CD4-positive, CD25-positive, alpha-beta regulatory T cell (primary cell): ENCODE measurements at places on chromosomes 16 and 17. TPM values are rescaled to one million over a fixed set of nuclear protein-coding genes. Genes with fewer than 3 reads are reported as not detected.

- no peaks in the 10 kb centered on the region for H3K4me1 ChIP-seq
- no peaks in the 10 kb centered on the region for H3K36me3 ChIP-seq
- no peak overlapping the region for H3K4me3 ChIP-seq
- no peaks in the 10 kb centered on the region for H3K27me3 ChIP-seq
- no peak overlapping the region for H3K27ac ChIP-seq
- no peak for DNase-seq
Observed at GRCh38 chr17:44585315-44585714, 28.0 kb downstream of the FZD2 start.

- H3K27ac ChIP-seq: no peak overlapping the region
- H3K4me1 ChIP-seq: no peaks in the 10 kb centered on the region
- no peak overlapping the region for H3K4me3 ChIP-seq
- H3K27me3 ChIP-seq: no peaks in the 10 kb centered on the region
Observed at GRCh38 chr16:84485255-84486010, 19.0 kb downstream of the MEAK7 start.

The DLG4 gene
- 0.34 TPM for polyA plus RNA-seq

GRCh38 chr16:11090232-11090631 is 145.9 kb downstream of the CLEC16A start:
- no peaks in the 10 kb centered on the region for H3K27me3 ChIP-seq
- H3K27ac ChIP-seq: no peak overlapping the region

The PRKCB gene
- polyA plus RNA-seq: 54.7 TPM

GRCh38 chr17:601244-601925 is 113.3 kb downstream of the VPS53 start:
- no peaks in the 10 kb centered on the region for H3K27me3 ChIP-seq
- H3K36me3 ChIP-seq: peaks cover 32% of the 10 kb centered on the region
- no peak overlapping the region for H3K4me3 ChIP-seq
- H3K27ac ChIP-seq: no peak overlapping the region
- DNase-seq: no peak

The ZFP3 gene
- 0.32 TPM for polyA plus RNA-seq

The PRAC1 gene
- polyA plus RNA-seq: not detected

DNA sequence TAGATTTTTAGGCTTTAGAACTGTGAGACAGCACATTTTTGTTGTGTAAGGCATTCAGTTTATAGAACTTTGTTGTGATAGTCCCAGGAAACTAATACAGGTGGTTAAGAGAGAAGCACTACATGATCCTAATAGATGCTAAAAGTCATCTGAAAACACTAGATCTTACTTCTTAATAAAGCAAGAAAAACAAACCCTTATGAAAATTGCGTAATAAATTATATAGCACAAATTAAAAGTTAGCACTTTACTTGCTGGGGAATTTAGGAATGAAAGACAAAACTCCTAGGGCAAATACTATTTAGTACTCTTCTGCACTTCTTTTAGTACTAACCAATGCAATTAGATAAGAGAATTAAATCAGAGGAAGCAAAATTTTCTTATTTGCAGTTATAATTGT is 163.3 kb upstream of the SHISA6 start:
- no peak for DNase-seq
- no peaks in the 10 kb centered on the region for H3K4me1 ChIP-seq
- H3K27me3 ChIP-seq: no peaks in the 10 kb centered on the region

- H3K36me3 ChIP-seq: peaks cover 20% of the 10 kb centered on the region
- peaks cover 44% of the 10 kb centered on the region for H3K4me1 ChIP-seq
- DNase-seq: peak; percentile 34
- peak overlapping the region; percentile 98 for H3K4me3 ChIP-seq
- peak overlapping the region; percentile 96 for H3K27ac ChIP-seq
Observed at GRCh38 chr17:8223356-8224126, 13.2 kb upstream of the AURKB start.

- no peak overlapping the region for H3K27ac ChIP-seq
- DNase-seq: no peak
- H3K27me3 ChIP-seq: no peaks in the 10 kb centered on the region
- H3K4me1 ChIP-seq: no peaks in the 10 kb centered on the region
- H3K36me3 ChIP-seq: peaks cover 17% of the 10 kb centered on the region
Observed at GRCh38 chr16:17162560-17162959, 308.2 kb downstream of the XYLT1 start.

- peaks cover 53% of the 10 kb centered on the region for H3K4me1 ChIP-seq
- peak overlapping the region; percentile 99 for H3K4me3 ChIP-seq
- H3K27me3 ChIP-seq: no peaks in the 10 kb centered on the region
- no peak for DNase-seq
- peak overlapping the region; percentile 83 for H3K27ac ChIP-seq
Observed at GRCh38 chr17:16215002-16215272, 397 bp downstream of the NCOR1 start.
